ENCODE measurements at places on chromosomes 3 and 15. TPM values are rescaled to one million over a fixed set of nuclear protein-coding genes. Genes with fewer than 3 reads are reported as not detected.

DNA sequence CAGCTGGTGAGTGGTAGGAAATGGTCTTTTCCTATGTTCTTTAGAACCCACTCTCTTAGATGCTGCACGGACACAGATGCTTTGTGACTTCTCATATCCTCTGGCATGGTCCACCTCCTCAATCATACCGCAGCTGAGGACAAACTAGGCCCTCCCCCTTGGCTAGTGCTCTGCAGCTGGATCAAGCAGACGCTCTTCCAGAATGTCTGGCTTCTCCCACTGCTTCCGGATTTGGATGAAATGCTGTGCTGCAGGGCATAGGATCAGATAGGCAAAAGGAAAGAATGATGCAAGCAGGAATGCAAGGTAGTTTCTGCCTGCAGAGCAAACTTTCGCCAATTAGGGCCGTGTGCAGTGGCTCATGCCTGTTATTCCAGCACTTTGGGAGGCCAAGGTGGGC is 75.7 kb upstream of the SLC4A7 start:
- no peaks in the 10 kb centered on the region for H3K4me1 ChIP-seq
- no peaks in the 10 kb centered on the region for H3K36me3 ChIP-seq
- H3K27ac ChIP-seq: no peak overlapping the region
- H3K4me3 ChIP-seq: no peak overlapping the region
- no peak for DNase-seq
- no peaks in the 10 kb centered on the region for H3K27me3 ChIP-seq

GRCh38 chr3:63048367-63049326 is 173.4 kb upstream of the CADPS start:
- H3K27ac ChIP-seq: no peak overlapping the region
- no peak for DNase-seq
- no peaks in the 10 kb centered on the region for H3K36me3 ChIP-seq
- no peak overlapping the region for H3K4me3 ChIP-seq

PPP4R2 gene
- total RNA-seq: 72.9 TPM

PTX3 gene
- total RNA-seq: 118 TPM

DNA sequence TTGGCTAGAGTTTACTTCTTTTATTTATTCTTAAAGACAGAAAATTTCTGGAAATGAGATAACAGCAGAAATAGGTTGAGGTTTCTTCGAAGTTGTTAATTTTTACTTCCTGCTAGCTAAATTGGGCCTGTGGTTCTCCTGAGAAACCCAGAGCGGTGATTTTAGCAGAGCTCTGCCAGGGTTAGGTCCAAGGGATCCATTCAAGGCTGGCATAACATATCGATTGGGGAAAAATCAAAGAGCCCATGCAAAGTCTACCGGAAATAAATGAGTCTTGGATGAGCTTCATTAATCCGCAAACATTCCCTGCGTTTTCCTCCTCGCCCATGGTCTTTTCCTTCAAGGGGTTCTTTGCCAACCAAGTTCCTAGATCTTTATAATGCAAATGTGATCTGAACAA is 30.8 kb upstream of the MASP1 start:
- H3K27ac ChIP-seq: no peak overlapping the region
- H3K4me3 ChIP-seq: no peak overlapping the region
- no peaks in the 10 kb centered on the region for H3K27me3 ChIP-seq
- peaks cover 12% of the 10 kb centered on the region for H3K4me1 ChIP-seq

DNA sequence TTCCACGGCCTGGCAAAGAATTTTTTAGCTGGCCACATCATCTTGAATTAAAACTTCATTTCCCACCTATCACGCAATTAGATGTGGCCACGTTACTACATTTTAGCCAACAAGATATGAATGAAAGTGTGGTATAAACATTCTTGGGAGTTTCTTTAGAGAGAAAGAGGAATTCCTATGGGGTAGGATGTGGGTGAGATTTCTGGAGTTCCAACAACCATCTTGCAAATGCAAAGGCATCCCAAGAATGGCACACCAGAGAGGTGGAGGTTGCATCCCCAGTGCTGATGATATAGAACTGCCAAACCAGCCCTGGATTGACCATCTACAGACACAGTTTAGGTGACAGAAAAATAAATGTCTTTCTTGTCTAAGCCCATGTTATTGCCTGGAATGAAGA is 66.3 kb upstream of the AKAP13 start:
- no peak overlapping the region for H3K4me3 ChIP-seq
- no peaks in the 10 kb centered on the region for H3K27me3 ChIP-seq
- no peaks in the 10 kb centered on the region for H3K4me1 ChIP-seq
- H3K27ac ChIP-seq: no peak overlapping the region

DNA sequence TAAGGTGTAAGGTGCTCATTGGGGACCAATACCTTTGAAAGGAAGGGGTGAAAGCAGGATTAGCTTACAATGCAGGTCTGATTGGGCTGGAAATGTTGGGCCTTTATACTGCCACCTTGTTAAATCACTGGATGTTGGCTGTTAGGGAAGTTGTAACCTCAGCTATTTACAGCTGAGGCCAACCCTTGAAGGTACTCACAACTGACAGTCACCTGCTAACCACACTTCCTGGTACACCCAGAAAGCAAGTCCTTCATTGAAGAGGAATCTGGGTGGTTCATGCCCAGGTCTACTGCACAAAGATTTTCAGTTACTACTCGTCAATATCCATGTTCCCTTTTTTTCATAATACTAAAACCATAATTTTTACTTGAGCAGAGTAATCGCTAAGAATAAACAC is 65.4 kb upstream of the CLDN18 start:
- no peaks in the 10 kb centered on the region for H3K27me3 ChIP-seq
- no peak overlapping the region for H3K27ac ChIP-seq
- no peaks in the 10 kb centered on the region for H3K36me3 ChIP-seq
- no peak overlapping the region for H3K4me3 ChIP-seq

- no peak overlapping the region for H3K4me3 ChIP-seq
- peak overlapping the region; percentile 72 for H3K27ac ChIP-seq
- no peaks in the 10 kb centered on the region for H3K27me3 ChIP-seq
- DNase-seq: no peak
- H3K36me3 ChIP-seq: no peaks in the 10 kb centered on the region
- H3K4me1 ChIP-seq: peaks cover 2% of the 10 kb centered on the region
Observed at GRCh38 chr15:75693501-75694240, 19.0 kb downstream of the CSPG4 start.

ATG3 gene
- 37.0 TPM for total RNA-seq

EFHB gene
- total RNA-seq: 2.2 TPM

GRCh38 chr3:190003681-190004123 is 117.0 kb downstream of the P3H2 start:
- no peaks in the 10 kb centered on the region for H3K27me3 ChIP-seq
- DNase-seq: no peak
- H3K4me1 ChIP-seq: no peaks in the 10 kb centered on the region
- H3K4me3 ChIP-seq: no peak overlapping the region

RTP4 gene
- total RNA-seq: 3.7 TPM

- H3K27me3 ChIP-seq: no peaks in the 10 kb centered on the region
- peak; percentile 42 for DNase-seq
- no peaks in the 10 kb centered on the region for H3K36me3 ChIP-seq
- no peak overlapping the region for H3K27ac ChIP-seq
- H3K4me1 ChIP-seq: no peaks in the 10 kb centered on the region
Observed at GRCh38 chr3:42547401-42547945, 34.3 kb downstream of the SEC22C start.

DNA sequence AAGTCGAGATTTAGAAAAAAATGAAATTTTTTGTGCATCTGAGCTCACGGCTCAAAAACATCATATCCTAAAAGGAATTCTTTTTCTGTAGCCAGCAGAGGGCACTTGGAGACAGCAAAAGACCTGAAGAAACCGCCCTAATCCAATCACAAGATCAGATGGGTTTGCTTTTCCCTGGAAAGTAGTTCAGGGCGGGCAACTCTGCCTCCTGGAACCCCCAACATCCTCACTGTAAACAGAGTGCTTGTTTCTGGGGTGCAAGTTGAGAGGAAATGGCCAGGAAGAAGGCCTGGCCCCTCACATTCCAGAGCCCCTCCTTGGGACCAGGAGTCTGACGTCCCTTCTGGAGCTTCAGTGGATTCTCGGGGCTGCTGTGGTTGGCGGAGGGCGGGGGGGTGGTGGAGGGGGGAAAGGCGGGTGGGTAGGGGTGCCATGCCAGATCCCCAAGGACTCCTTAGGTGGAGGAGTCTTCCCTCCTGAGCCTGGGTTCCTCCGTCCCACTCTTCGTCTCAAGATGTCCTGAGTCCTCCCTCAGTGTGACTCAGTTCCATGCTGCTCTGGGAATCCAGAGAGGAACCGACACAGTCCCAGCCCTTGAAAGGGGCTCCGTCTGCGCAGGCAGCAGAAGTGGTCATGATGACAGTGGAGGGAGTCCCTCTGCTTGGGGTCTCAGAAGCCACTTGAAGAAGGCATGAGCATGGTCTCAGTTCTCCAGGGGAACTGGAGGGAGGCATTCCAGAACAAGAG is 35.9 kb downstream of the CCK start:
- no peaks in the 10 kb centered on the region for H3K27me3 ChIP-seq
- no peak overlapping the region for H3K27ac ChIP-seq

Data from tibial nerve (tissue), 4 donors.